Stimulated activated CD4-positive, alpha-beta T cell treated with anti-CD3 and anti-CD28 coated beads, Interleukin-1b, Interleukin-23, amount 100 ng/mL, for 24 hours (primary cell): ENCODE measurements at places on chromosomes 3 and 15.

DNA sequence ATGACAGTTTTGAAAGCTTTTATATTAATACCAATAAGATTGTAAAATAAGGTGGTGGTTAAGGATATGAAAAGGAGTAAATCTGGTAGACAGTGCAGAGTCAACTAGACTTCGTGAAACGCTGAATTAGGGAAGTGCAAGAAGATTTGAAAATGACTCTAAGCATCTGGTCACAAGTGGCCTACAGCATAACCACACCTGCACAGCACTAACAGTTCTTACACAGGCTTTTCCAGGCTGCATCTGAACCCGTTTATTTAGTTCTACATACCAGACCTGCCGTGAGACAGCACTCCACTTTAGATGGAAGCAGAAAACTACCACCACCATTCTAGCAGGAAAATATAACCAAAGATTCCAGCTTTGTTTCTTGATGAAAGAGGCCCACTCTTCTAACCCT is 1.9 kb downstream of the DMXL2 start:
- DNase-seq = no peak

DNA sequence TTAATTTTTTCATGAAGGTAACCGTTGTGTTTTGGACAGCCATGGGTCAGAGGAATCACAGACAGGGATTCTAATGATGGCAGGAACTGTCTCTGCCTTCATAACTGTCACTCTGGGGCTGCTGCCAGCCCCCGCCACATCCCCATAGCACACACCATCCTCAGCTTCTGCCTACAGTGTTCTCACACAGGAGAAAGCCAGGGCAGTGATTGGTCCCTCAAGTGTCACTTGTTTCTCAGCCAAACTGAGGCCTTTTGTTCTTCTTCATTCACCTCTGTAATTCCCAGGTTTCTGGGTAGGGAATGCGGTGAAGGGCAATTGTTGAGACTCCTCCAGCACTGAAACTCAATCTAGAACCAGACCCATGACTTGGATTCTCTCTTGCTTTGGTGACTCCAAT is 65.4 kb upstream of the C3orf80 start:
- DNase-seq = no peak

- no peak for DNase-seq
Measured at GRCh38 chr3:189641776-189642175, 10.6 kb downstream of the TP63 start.

DNA sequence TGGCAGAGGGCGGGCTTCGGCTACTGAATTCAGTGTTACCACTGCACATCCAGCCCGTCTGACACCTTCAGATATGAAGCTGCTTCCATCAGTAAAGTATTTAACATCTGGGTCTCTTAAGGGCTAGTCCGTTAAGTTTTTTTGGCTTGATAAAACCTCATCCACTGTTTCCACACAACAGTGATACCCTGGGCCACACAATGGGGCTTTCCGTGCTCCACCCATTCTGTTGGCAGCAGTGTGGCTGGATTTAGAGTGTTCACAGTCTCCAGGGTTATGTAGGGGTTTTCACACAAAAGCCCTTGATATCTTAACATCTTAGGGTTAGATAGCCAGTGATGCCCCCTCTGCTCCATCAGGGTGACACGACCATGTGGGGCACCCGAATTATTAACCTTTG is 165.0 kb downstream of the STXBP5L start:
- no peak for DNase-seq

DNA sequence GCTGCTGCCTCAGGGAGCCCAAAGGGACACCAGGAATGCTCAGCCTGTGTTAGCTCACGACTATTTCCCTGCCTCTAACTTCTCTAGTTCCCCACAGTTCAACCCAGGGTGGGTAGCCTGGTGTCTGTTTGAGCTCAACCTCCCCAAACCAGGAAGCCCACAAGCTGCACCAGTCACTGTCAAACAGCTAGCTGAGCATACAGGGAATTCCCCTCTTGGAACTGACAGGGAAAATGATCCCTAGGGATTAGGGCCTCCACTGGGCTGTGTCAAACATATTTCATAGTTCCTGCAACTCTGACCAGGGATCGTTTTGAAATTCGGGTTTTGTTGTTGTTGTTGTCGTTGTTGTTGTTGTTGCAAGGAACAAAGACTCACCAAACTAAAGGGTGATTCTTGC is 147.1 kb upstream of the ICE2 start:
- DNase-seq = no peak

- DNase-seq = no peak
Measured at GRCh38 chr3:64895106-64895990, 207.5 kb upstream of the ADAMTS9 start.

GRCh38 chr3:64408770-64409169 is 183.5 kb upstream of the PRICKLE2 start:
- DNase-seq = no peak

DNA sequence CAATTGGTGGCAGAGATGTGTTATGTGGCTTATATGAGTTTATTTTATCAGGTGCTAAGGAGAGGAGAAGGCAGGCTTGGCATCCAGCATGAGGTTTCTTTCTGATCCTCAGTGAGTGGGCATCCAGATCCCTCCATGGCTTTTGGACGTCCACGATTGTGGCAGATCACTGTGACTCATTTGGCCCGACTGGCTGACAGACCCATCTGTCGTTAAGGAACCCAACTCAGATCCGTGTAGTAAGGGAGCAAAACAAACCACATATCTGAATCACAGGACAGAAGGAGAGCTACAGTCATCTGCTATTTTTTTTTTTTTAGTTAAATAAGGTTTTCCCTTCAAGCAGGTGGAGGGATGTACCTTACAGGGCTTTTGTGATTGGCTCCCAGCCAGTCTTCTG is 197.0 kb upstream of the KCNH8 start:
- DNase-seq = no peak

DNA sequence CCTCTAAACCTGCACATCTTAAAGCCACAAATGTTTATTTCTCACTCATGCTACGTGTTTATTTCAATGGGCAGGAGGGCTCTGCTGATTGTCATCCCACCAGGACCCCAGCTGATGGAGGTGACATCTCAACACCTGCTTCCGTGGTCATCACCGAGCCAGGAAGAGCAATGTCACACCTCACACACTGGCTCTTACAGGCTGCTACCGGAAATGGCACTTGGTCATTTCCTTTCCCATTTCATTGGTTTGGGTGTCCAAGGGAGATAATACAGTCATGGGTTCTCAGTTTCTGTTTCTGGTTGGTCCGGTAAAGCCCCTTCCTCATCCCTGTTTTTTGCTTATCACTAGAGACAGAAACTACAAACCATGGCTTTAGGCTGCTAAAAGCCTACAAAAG is 41.9 kb downstream of the ABHD2 start:
- DNase-seq = no peak

GRCh38 chr3:63090656-63091055 is 187.5 kb upstream of the SYNPR start:
- no peak for DNase-seq

GRCh38 chr3:192373032-192373431 is 354.3 kb downstream of the FGF12 start:
- no peak for DNase-seq
